Foreskin keratinocyte (primary cell): ENCODE measurements at places on chromosomes 13 and 19. TPM values are rescaled to one million over a fixed set of nuclear protein-coding genes. Genes with fewer than 3 reads are reported as not detected.

GRCh38 chr13:43469791-43470190, 317.0 kb downstream of the ENOX1 start:
- DNase-seq = no peak

DNA sequence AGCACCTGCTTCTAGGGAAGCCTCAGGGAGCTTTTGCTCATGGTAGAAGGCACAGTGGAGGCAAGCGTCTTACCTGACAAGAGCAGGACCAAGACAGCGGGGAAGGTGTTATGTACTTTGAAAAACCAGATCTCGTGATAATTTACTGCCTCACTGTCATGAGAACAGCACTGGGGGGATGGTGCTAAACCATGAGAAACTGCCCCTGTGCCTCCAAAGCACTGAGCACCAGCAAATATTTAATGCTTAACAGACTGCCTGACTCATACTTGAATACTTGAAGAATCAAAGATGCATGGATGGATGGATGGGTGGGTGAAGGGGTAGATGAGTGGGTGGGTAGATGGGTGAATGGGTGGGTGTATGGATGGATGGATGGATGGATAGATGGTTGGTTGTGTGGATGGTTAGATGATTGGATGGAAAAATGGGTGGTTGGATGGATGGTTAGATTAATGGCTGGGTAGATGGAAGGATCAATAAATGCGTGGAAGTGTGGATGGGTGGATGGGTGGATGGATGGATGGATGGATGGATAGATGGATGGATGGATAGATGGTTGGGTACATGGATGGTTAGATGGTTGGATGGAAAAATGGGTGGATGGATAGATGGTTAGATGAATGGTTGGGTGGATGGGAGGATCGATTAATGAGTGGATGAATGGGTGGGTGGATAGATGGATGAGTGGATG, 101.1 kb upstream of the IPO5 start:
- DNase-seq = no peak

GRCh38 chr19:57212109-57212508, 18.7 kb upstream of the AURKC start:
- no peak for DNase-seq

- DNase-seq = peak; percentile 6
Observed at GRCh38 chr13:42215578-42216421, 56.2 kb upstream of the AKAP11 start.

- no peak for DNase-seq
Observed at GRCh38 chr13:41133951-41134350, 1.3 kb upstream of the KBTBD6 start.

DNA sequence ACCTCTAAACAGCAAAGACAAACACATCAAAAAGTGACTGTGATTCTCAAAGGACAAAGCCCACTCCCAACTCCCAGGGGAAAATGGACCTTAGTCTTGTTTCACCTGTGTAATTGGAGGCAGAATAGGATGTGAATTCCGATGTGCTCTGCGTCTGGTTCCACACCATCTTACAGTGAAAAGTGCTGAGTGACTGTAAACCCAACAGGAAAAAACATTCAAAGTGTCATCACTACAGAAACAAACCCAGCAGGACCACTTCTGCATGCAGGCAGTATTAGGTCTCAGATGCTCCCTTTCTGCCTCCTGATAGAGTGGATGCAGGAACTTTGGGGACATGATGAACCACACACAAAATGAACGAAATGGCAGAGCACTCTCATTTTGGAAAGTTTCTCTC, 6.5 kb downstream of the UQCRFS1 start:
- no peak for DNase-seq

DNA sequence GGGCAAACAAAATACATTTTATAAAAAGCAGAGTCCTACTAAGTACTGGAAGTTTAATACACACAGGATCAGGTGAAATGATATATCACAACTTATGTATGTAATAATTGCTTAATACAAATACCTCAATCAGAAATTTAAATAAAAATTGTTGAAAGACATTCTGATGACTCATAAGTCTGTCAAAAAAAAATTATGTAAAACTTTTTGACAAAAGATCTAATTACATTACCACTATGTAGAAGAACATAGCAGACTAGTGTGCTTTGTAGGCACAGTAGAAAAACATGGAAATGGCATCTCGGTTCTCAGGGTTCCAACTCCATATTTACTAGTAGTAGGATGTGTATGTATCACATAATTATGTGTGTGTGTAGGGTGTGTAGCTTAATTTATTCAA, 156.2 kb downstream of the DNAJC3 start:
- peak; percentile 2 for DNase-seq

FCER2 gene
- total RNA-seq = not detected in 2 replicates

GRCh38 chr19:54393381-54393780, 21.9 kb upstream of the TTYH1 start:
- no peak for DNase-seq

ZNF554 gene
- total RNA-seq = 2.3 and 2.7 TPM in 2 replicates

OR4F17 gene
- not detected in 2 replicates for total RNA-seq

ICAM5 gene
- total RNA-seq = 2.5 and 3.8 TPM in 2 replicates

DNA sequence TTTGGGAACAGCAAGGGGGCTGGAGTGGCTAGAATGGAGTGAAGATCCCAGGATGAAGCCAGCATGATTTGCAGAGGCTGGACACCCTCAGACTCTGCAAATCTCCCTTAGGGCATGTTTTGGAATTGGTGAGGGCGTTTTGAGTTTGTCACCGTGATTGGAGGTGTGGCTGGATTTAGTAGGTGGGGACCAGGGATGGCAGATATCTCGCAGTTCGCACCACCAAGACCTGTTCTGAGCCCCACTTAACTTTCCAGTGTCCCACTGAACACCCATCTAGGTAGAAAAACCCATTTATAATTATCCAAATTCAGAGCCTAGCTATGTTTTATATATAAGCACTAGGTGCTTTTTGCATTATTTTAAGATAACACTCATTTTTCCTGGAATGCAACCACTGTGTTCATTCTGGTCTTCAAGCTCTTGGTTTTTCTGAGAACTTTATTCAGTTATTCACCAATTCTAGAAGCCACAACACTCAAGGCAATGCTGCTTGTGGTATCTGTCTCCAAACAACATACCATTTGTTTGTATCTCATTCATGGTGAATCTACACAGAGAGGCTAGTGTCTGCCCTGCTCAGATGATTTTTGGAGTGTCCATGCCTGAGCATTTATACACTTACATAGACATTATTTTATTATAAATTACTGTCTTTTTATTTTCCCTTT, 3.0 kb upstream of the NANOS2 start:
- DNase-seq = no peak

CLDN10 gene
- total RNA-seq = not detected in 2 replicates

DNA sequence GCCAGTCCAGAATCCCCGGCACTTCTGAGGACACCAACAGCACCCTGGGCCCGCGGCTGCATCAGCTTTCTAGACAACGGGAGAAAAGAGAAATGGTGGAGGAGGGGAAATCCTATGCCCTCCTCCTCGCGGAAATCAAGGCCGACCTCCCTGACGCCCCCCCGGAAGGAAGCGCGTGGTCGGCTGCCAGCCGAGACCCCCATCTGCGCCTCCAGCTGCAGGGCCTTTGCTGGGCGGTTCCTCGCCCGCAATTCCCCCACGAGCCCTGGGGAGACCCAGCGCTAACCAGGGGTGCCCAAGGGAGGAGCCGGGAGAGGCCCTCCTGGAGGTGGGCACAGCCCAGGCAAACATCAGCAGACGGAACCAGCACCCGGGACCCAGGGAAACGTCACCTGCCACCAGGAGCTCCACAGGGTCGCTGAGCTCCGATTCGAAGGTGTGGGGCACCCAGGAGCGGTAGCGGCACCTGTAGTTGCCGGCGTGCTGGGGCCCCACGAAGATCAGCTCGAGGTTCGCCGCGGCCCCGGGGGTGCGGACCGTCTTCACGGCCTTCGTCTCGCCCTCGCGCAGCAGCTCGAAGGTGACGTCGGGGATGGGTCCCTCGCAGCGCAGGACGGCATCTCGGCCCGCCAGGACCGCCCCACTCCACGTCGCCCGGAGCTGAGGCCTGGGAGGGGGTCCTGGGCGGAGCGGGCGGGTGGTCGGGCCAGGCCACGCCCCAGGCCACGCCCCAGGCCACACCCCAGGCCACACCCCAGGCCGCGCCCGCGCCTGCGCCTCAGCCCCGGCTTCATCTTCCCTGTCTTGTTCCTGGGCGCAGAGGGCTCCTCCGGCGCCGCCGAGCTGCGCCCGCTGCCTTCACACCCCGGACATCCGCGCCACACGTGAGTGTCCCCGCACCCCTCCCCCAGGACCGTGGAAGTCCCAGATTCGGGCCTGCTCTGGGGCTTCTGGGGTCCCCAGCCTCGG, 6.0 kb downstream of the A1BG start:
- peak; percentile 45 for DNase-seq

DNA sequence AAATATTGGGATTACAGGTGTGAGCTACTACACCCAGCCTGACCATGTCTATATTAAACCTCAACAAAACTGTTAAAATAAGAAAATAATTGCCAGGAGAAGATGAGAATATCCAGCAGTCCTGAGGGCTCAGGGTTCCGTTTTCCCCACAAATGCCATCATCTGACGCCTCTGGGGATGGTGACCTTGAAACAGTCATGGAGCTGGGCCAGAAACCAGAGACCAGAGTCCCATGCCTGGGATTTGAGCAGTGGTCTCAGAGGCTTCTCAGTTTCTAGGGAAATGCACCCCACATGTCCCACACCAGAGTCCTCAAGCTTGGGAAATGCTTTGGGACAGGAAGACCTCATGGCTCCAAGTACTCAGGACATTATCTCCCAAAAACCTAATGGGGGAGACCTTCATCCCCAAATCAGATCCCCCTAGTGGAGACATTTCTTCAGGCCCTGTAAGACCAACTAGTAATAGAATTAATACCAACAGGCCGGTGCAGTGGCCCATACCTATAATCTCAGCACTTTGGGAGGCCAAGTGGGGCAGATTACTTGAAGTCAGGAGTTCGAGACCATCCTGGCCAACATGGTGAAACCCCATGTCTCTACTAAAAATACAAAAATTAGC, 2.9 kb upstream of the MAP1S start:
- no peak for DNase-seq

ZNF211 gene
- 9.3 and 9.5 TPM in 2 replicates for total RNA-seq

GRCh38 chr13:109957875-109958274, 171.5 kb upstream of the IRS2 start:
- DNase-seq = no peak

LINGO3 gene
- total RNA-seq = not detected in 2 replicates

MEX3D gene
- 26.2 and 27.9 TPM in 2 replicates for total RNA-seq

TMEM59L gene
- total RNA-seq = not detected in 2 replicates

ZNF569 gene
- total RNA-seq = 3.8 and 4.0 TPM in 2 replicates

SPINT2 gene
- 419 and 453 TPM in 2 replicates for total RNA-seq

DNA sequence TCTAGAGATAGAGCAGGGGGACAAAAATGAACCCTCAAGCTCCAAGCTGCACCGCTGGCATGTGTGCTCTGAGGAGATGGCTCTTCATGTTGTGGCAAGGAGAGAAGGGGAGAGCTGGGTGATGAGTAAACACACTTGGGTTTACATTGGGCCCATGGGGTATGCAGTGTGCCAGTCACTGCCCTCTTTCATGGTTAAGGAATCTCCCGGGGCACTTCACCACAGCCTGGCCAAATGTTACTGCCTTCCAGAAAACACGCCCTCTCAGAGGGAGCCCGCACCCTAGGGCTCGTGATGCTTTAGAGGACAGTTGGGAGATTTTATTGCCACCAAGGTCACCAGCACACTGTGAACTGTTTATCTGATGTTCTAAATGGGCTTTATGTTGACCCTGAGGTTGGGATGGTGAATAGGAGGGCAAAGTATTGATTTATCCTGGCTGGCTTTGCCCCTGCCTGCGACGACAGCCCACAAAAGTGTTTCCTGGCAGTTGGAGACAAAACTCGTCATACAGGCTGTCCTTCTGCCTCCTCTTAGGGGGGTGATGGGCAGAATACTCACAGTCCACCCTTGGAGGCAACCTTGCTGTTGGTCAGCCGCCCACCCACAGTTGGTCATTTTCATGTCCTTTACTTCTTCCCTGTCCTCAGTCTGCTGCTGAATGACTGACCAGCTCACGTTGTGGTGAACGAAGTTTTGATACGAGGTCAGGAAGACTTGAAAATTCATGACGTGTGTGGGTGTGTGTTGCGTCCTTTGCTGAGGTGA, 156.9 kb downstream of the STK24 start:
- no peak for DNase-seq

DNA sequence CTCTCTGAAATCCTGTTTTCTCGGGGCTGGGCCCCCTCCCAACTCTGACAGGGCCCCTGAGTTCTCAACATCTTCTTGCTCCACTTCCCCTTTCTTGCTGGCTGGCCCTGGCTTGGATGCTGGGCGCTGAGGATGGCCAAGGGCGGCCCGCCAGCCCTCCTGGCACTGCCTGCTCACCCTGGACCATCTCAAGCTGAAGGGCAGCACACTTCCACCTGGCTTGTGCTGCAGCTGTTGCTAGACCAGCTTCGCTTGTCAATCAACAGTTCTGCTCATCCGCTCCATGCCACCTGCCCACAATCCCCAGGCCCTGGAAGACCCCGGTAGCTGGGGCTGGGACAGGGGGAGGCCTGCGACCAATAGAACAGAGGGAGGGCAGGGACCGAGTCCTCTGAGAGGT, 6.9 kb upstream of the GMIP start:
- no peak for DNase-seq
